Fibroblast of the conjunctiva (primary cell): ENCODE measurements at places on chromosomes 5 and 9.

GRCh38 chr5:74851684-74852353 is 14.4 kb downstream of the FAM169A start:
- peak; percentile 31 for DNase-seq

DNA sequence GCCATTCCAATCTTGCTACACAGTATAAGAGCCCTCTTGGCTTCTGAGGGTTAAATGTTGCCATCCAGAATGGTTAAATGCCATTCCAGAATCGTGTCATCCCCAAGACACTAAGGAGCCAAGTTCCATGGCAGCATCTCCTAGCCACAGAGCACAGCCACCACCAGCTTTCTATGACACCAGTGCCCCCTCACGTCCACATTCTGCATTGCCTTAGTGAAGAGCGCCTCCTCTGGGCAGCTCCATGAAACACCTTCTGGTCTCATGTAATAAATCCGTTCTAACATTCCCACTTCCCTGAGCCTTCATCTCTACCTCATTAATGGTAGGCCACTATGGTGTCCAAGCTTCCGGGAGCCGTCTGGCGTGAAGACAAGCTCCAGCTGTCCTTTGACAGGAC is 12.4 kb downstream of the CBY3 start:
- DNase-seq, result no peak

- no peak for DNase-seq
Observed at GRCh38 chr5:66909364-66909763, 287.2 kb downstream of the CD180 start.

- DNase-seq, result no peak
Observed at GRCh38 chr5:141737535-141737934, 55.5 kb upstream of the ARAP3 start.

DNA sequence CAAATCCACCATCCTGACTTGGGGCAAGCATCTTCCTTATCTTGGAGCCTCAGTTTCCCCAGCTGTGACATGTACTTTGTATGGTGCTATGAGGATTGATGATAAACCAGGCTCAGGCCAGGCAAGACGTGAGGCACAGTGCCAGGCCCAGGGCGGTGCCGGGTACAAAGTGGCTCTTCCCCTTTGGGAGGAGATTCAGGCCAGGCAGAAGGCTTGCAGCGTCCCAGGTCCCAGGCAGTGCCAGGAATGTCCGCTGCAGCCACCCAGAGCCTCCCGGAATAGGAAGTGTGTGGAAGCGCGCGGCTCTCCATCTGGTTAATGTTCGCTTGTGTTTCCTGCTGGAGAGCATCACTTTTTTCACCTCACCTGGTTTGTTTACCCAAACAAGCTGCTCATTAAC is 12.6 kb upstream of the DENND1A start:
- DNase-seq, result no peak

DNA sequence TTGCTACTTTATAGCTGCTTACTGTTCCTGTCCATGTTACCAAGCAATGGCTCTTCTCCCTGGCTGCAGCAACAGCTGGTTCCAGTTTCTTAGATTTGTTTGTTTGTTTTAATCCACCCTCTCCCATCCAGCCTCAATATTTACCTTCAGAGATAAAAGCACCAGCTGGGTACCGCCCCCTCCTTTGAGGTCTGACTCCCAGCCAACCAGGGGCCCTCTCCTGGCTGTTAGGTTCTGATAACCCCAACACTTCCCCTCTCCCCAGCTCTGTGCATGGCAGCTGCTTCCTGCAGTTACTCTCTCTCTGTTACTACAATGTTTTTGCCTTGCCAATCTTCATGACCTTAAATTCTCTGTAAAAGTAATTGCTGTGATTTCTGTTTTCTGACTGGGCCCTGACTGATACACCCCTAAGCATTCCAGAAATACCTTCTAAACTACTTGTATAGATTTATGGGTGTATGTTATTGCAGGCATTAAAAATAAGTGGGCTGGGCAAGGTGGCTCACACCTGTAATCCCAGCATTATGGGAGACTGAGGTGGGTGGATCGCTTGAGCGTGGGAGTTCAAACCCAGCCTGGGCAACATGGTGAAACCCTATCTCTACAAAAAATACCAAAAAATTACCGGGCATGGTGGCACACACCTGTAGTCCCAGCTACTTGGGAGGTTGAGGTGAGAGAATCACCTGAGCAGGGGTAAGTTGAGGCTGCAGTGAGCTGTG is 2.6 kb upstream of the GCNT1 start:
- no peak for DNase-seq

- no peak for DNase-seq
Observed at GRCh38 chr9:126283799-126284465, 42.7 kb upstream of the MVB12B start.

- DNase-seq, result peak; percentile 22
Observed at GRCh38 chr5:138353560-138354080, 1.1 kb downstream of the KDM3B start.

- DNase-seq, result no peak
Observed at GRCh38 chr5:91135475-91136248, 247.5 kb downstream of the ARRDC3 start.

- DNase-seq, result no peak
Observed at GRCh38 chr9:132283165-132283564, 71.6 kb downstream of the SETX start.

DNA sequence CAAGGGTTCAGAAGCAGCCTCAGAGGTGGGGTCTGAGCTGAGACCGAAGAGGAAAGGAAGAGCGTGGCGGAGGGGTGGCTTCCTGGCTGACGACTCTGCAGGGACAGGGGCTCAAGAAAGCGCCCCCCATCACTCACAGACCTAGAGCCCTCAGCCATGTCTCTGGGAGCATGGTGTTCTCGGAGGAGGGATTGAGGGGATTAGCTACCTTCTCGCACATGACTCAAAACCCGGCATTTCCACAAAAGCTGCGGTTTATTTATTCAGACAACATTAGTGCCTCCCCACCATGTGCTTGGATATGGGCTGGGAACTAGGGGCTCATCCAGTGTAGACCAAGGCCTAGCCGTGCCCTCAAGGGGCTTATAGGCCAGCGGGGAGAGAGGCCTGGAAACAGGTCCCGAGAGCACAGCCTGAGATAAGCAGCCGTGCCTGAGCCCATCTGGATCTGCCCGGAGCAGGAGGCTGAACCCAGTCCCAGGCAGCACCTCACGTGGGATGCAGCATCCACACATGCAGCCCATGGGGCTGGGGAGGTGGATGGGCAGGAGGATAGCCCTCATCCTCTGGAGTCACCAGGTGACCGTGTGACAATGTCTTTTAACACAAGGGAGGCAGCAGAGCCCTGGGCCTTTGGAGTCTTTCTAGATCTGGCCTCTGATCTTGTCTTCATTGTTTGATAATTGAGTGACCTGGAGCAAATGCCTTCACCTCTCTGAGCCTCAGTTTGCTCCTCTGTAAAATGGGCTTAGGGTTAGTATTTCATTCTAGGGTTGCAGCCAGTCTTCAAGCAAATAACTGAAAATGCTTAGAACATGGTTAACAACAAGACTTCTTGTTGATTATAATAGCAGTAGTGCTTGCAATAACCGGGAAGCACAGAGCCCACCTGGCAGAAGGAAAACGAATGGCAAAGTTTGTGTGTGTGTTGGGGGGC is 878 bp upstream of the HMCN2 start:
- DNase-seq, result no peak

DNA sequence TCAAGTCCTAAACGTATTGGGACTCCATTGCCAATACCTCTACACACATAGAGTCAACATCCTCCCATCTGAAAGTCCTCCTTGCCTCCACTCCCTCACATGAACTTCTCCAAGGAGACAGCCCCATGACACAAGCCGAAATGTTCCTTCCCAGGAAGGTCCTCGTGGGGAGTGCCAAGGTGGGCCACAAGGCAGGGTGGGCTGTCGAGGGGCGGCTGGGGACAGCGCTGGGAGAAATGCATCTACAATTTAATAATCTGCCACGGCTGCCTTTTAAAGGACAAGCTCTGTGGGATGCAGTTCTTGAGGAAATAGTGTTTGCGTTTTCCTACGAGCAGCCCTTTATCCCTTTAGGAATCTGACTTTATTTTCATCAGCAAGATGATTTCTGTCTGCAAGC is 138.7 kb downstream of the GABBR2 start:
- no peak for DNase-seq

DNA sequence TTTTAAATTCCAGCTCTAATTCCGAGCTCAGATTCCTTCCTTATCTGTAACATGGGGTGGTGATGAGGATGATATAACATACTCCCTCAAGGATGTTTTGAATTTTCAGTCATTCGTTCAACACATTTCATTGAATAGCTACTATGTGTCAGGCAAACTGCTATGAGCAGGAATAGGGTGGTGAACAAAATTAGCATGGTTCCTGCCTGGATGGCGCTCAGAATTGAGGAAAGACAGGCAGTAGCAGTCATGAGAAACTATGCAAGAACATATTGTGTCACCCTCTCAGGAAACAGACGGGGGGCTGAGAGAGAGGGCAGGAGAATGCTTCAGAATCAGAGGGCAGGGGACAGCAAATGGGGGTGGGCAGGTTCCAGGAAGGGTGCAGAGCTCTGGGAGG is 265.2 kb downstream of the NSG2 start:
- no peak for DNase-seq

- no peak for DNase-seq
Observed at GRCh38 chr9:137499858-137500661, 40.9 kb upstream of the NSMF start.

GRCh38 chr9:81622471-81623255 is 66.7 kb downstream of the TLE1 start:
- DNase-seq, result no peak

GRCh38 chr5:175826980-175827379 is 44.4 kb upstream of the CPLX2 start:
- DNase-seq, result no peak

DNA sequence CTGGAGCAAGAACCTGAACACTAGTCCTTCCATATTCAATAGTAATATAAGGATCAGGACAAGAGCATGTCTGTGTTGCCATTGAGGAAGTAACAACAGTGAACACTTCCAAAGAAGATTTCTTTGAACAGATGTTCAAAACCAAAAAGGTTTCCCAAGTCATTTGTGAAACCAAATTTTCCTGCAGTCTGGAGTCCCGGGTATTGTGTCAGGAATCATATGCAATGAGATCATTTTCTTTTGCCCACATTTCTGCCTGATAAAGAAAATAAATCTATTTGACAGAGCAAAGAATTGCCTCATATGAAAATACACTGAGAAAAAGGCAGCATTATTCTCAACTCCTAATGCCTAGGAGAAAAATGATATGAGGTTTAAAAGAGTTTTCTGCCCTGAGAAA is 151.7 kb downstream of the SNX18 start:
- DNase-seq, result no peak

DNA sequence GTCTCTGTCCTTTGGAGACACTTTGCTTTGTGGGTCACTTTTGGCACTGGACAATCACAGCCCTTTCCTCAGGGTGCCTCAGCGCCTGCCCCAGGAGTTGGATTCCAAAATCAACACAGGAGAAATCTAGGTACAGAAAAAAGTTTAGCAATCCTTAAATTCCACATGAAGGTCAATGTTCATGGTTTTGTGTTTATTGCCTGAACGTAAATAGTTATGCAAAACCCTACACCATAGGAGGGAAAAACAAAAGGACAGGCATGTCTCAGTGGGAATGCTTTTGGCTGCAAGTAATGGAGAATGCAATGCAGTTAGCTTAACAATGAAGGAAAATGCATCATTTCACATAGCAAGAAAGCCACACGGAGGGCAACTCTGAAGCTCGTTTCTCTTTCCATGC is 6.5 kb upstream of the HMCN2 start:
- DNase-seq, result no peak

- peak; percentile 3 for DNase-seq
Observed at GRCh38 chr5:60257596-60258271, 364.2 kb upstream of the PDE4D start.

GRCh38 chr5:137997726-137998213 is 35.1 kb downstream of the FAM13B start:
- no peak for DNase-seq

DNA sequence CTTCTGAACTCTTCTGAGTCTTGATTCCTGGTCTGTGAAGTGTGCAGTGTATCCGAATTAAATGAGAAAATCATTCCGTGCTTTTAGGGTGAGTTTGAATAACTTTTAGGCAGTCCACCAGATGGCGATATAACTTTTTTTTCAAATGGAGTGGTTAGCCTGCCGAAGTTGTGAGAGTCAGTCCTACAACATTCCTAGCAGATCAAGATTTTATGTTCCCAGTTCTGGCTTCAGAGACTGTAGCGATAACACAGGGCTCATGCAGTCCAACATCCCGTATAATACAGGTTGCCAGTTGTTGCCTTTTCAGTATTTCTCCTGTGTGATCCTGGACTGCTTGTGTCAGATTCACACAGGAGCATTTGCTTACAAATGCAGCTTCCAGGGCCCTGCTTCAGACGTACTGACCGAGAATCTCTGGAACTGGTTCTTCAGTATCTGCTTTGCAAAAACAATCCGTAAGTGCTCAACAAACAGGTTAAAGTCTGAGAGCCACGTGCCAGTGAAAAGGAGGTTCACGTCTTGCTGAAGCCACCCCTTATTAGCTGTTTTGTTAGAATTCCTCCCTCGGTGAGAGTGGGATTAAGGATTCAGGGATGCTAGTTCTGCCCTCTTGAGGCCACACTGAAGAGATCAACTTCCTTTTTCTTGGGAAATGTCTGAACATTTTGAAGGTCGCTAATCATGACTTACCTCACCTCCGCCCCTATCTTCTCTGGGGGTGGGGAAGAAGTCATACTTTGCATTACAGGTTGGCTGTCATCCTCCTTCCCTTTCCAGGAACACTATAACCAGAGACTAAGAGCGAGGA is 22.8 kb downstream of the SMIM3 start:
- DNase-seq, result no peak

- DNase-seq, result no peak
Observed at GRCh38 chr5:143705381-143705780, 106.6 kb upstream of the HMHB1 start.

DNA sequence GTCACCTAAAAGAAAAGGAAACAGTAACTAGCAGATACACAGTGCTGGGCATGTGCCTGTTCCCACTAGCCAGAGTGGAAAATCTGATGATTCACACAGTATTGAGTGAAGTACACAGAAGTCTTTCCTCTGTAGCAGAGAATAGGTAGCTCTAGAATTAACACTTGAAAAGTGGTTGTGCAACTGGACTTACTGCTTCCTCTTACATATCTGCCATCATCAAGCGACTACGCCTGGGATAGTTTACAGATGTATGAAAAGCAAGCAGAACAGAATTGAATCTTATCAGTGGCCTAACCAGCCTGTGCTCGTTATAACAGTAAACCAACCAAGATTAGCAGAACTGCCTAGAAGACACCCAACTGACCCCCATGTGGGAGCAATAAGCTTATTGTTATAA is 130.6 kb downstream of the DTWD2 start:
- no peak for DNase-seq

GRCh38 chr9:36779582-36779981 is 206.9 kb downstream of the MELK start:
- no peak for DNase-seq

DNA sequence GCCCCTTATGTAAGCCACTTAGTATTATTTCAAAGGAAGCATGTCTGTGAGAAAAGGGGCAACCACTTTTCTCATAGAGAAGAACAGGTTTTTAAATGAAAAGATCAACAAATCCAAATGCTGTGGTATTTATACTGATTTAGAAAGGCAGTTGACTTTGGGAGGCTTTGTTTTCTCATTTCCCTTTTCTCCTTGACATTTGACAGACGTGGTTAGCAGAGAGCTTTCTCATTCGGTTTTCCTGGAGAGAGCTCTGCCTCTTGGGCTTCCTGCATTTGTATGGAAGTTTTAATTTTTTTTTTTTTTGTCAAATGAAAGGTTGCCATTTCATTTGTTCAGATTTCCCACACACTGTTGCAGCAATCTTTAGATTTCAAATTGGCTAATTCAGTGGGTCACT is 62.5 kb downstream of the EXOSC2 start:
- no peak for DNase-seq
